ENCODE measurements at places on chromosomes 16 and 17.

DNA sequence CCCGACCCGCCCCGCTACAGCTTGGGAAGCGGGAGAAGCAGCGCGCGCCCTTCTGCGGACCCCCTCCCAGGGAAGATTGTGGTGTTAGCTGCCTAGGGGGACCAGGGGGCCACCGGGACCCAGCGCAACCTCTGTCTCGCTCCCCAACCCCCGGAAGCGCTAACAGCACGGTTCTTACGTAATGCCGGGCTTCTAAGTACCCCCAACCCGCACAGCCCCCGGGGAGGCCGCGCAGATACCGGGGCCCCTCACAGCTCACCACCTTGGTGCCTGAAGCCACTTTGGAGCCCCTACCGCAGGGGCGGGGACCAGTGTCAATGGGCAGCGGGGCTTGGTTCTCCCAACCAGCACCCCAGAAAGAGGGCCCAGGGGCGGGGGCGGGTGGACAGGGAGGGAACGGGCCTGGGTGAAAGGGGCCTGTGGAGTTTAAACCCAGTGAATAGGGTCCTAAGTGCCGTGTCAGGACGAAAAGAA lies 348 bp downstream of the MPP2 start:
- no peak for DNase-seq

GRCh38 chr16:50925758-50926357 lies 184.0 kb downstream of the CYLD start:
- no peak for DNase-seq

DNA sequence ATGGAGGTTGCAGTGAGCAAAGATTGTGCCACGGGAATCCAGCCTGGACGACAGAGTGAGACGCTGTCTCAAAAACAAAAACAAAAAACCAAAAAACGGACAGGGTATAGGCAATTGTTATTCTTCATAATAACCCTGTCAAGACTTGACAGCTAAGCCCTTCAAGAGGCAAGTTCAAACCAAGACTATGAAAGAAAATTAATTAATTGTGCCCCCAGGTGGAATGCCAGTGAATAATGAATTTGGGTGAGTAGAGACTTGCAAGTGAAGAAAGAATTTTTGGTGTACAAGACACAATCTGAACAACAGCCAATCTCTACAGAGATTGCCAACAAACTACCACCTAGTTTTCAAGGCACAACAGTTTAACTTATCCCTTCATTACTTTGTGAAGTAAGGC lies 6.3 kb downstream of the RFWD3 start:
- no peak for DNase-seq

- no peak for DNase-seq
These were observed 54.7 kb downstream of the CBFA2T3 start for GRCh38 chr16:88922114-88922825.

GRCh38 chr16:73553941-73554660 lies 506.2 kb upstream of the ZFHX3 start:
- DNase-seq, result no peak

DNA sequence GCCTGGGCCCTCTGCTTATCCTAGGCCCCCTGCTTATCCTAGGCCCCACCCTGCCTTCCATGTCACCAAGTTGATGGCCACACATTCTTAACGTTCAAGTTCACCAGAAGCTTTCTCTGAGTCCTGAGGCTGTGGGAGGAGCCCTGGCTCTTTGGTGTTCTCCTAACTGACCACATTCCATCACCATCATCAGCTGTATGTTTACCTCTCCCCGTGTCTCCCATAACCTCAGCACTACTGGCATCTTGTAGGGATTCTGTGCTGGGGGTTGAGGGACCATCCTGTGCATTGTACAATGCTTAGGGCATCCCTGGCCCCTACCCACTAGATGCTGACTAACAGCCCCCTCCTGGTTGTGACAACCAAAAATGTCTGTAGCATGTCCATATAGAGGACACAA lies 99.3 kb downstream of the NDE1 start:
- DNase-seq, result no peak

DNA sequence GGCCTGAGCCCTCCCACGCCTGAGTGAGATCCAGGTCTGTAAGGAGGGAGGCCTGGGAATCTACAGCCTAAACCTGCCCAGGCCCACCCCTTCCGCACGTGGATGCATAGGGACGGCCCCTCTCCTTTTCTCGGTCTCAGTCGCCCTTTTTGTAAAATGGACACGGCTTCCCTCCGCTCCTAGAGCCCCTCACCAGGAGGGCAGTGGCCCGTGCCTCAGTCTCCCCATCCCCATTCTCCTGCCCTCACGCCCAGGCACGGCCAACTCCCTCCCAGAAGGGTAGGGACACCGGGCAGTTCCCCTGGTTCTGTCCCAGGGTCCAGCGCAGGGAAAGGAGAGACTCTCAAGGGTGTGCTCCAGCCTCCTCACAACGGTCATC lies 48.1 kb downstream of the WNT3 start:
- DNase-seq, result no peak

DNA sequence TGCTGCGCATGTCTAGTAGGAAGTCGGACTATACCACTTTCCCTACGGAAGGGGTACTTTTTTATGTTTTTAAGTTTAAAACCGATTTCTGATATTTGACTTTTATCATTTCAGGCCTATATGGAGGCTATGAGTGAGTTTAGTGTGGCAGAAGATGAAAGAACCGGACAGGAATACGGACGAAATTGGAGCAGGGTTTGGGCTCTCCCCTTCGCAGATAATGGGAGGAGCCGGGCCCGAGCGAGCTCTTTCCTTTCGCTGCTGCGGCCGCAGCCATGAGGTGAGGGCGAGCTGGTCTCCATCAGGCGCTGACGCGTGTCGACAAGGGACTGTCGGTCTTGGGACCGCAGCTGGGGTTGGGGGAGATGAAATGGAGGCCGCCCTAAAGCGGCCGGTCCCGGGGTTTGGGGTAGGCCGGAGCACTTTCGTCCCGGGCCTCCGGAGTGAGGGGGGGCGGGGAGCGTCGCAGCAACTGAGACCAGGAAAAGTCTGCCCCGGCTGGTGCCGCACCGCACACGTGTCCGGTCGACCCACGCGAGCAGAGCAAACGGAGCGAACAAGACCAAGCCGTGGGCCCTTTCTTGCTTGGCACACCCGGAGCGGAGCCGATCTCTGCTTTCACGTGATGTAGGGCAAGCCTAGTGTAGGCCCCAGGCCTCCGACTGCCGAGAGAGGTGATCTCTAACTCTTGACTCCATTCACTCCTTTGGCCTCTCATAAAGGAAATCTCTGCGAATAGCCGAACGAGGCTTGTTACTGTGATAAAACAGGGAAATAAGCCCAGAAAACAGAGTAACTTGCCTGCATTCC lies at the start of gene RPL19:
RPL19 (plus strand) TSS at position 214 of the 810 bp plus-strand sequence; CDS start at position 276, 62 bp downstream.
- DNase-seq, result no peak

- no peak for DNase-seq
These were observed 12.6 kb downstream of the GRB7 start for GRCh38 chr17:39750131-39751015.

- DNase-seq, result no peak
These were observed 13.6 kb upstream of the NLRC5 start for GRCh38 chr16:56975714-56976113.

- no peak for DNase-seq
These were observed 5.3 kb downstream of the PRR15L start for GRCh38 chr17:47952171-47953021.

DNA sequence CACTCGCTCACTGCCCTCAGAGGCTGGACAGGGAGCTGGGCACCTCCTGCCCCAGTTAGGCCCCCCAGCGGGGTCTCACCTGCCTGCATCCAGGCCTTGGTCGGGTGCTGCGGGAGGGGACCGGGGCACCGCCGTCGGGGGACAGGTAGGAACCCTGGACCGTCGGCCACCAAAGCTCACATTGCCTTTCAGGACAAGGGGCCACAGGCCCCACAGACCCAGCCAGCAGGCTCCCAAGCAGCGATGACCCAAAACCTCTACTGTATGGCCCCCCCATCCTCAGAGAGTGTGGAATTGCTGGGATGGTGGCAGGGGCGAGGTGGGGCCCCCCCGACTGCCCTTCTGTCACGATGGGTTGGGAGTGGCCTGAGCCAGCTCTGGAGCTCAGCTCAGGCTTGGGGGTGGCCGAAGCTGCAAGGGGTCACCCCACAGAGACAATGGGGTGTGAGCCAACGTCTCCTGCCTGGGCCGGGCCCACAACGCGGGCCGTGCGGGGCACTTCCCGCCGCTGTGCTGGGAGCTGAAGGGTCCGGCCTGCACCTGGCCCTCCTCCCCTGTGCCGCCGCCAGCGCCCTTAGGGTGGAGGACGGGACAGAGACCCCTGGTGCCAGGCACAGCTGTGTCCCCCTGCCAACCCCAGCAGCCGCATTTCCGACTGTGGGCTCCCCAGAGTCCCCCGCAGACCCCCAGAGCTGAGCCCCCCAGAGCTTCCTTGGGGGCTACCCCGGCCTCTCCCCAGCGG lies 498 bp downstream of the IGFALS start:
- DNase-seq, result no peak

DNA sequence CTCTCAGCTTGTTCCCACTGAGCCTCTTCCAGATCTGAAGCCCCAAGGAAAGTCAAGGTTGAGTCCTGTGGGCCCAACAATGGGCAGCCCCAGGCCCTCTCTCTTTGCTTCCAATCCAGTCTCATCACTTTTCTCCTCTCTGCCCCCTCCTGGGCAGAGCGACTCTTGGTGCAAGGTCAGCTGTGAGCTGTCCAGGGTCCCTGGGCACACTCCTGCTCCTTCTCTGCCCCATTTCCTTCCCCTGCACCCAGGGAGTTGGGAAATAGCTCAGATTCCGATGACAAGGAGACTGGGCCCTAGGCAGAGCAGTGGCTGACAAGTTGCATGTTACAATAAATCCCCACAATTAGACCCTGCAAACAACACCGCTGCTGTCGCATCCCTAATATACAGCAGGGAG lies 16.1 kb upstream of the CRHR1 start:
- no peak for DNase-seq

GRCh38 chr17:71287071-71287823 lies 833.6 kb upstream of the SOX9 start:
- DNase-seq, result no peak

GRCh38 chr17:43766413-43767052 lies 7.9 kb upstream of the SOST start:
- peak; percentile 32 for DNase-seq

DNA sequence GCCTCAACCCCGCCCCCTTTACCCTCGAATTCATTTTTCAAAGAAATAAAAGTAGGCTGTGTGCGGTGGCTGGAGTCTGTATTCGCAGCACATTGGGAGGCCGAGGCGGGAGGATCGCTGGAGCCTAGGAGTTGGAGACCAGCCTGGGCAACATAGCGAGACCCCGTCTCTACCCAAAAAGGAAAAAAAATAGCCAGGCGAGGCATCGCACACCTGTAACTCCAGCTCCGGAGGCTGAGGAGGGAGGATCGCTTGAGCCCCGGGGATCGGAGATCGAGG lies 671 bp upstream of the TOP2A start:
- DNase-seq, result no peak

GRCh38 chr17:8188263-8188839 lies 1.6 kb downstream of the BORCS6 start:
- no peak for DNase-seq

DNA sequence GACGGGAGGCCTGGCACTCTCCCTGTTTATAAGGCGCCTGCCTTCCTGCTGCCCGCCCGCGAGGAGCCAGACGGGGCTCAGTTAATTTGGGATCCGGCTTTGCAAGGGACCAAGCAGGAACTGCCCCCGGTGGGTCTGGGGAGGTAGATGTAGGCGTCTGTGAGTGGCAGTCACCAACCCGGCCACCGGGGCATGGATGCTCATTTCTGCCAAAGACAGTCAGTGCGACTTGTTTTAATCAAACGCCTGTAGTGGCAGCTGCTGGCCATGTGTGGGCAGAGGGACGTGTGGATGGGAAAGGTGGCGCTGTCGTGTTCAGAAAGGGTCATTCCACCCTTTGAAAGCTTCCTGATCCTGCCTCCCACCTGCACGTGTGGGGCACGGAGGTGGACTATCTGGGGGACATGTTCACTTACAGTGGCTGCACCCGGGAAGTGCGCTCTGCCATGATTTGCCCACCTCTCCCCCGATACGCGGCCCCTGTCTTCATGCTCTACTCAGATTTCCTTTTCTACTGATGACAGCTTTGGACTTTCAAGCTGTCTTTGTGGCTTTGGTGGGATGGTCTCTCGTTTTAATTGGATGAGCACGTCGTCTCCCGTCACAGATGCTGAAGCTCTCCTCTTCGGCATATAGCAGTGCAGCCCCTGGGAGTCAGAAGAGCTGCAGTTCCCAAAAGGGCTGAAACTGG lies 60.3 kb upstream of the CIBAR2 start:
- no peak for DNase-seq

- no peak for DNase-seq
These were observed 27.3 kb upstream of the HS3ST2 start for GRCh38 chr16:22786691-22787090.

- DNase-seq, result no peak
These were observed 32.7 kb upstream of the RPH3AL start for GRCh38 chr17:385178-385835.

DNA sequence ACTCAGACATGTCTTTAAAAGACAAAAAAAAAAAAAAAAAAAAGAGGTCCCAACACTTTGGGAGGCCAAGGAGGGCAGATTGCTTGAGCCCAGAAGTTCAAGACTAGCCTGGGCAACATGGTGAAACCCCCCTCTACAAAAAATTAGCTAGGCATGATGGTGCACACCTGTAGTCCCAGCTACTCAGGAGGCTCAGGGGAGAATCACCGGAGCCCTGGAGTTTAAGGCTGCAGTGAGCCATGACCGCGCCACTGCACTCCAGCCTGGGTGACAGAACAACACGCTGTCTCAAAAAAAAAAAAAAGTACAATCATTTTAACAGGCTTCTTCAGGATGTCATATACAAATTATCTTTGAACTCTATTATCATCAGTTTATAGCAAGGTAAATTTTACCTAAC lies 22.0 kb downstream of the C16orf87 start:
- no peak for DNase-seq

- no peak for DNase-seq
These were observed 261.8 kb upstream of the PSMD7 start for GRCh38 chr16:74034862-74035261.
